ENCODE measurements at places on chromosomes 3 and 15.

GRCh38 chr15:71743861-71744382, 66.4 kb upstream of the NR2E3 start:
- DNase-seq, result peak; percentile 47

DNA sequence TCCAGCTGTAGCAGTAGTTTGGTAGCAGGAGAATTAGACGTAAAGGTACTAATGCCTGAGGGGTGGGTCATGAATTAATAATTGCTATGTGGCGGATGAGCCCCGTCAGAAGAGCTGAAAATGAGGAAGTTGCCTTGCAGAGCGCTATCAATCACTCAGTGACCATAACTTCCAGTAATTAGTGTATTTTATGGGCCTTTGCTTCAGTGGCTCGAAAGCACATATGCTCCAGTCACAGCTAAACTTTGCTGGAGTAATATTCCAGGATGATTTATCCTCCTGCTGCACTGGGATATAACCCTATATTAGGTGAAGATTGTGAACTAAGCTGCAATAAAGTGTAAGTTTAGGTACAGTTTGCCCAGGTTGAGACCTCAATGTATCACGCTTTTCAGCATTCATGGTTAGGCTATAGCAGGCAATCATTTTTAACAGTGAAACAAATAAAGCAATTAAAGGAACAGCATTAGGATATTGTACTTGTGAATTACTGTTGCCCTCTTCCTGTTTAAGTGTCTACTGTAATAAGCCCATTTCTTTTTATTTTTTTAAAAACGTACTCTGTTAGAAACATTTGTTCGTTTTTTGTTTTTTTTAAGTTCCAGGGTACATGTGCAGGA, 104.6 kb upstream of the SKOR1 start:
- DNase-seq, result no peak

DNA sequence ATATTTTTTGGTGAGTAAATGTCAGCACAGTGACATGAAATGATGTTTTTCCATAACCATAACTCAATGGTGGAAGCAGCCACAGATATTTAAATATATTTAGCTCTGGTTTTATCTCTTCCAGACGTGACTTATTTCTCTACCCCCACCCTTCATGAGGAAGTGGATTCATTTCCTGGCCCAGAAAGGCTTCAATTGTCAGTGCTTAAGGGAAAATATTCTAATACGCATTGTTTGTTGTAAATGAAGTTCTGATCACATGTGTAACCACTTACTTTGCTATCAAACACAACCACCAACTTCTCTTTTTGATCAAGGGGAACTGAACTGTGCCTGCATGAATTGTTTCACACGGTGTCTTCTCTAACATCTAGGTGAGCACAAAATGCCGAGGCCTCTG, 14.0 kb downstream of the CLDN16 start:
- DNase-seq, result no peak

DNA sequence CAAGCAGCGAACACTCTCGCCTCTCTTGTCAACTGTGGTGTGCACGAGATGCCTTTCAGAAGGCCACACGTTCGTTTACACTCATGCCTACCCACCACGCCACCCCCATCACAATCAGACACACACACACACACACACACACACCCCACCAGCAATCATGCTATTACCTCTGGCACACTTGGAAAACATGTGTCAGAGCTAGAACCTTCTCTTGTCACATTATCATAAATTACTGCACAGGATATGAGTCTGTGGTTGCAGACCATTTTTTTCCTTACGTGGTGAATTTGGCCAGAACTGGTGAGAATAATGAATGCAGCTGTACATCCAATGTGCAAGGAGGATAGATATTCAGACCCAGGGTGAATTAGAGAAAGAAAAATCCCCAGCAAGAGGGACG, 52.4 kb downstream of the TRIM69 start:
- peak; percentile 2 for DNase-seq

DNA sequence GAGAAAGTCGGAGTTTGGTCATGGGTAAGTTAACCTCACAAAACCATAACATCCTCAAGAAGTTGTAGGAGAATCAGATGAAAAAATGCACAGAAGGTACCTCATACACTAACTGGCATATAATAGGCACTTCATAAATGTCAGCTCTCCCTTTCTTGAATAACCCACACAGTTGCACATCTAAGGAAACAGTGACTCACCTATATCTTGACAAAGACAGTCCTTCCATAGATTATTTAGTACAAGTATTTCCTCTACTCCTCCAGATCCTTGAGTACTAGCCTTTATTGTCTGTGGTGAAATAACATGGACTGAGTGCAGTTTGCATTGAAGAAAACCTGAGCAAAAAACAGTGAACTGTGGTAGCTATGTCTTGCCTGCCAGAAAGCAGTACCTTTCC, 46.6 kb downstream of the MAGI1 start:
- DNase-seq, result no peak

DNA sequence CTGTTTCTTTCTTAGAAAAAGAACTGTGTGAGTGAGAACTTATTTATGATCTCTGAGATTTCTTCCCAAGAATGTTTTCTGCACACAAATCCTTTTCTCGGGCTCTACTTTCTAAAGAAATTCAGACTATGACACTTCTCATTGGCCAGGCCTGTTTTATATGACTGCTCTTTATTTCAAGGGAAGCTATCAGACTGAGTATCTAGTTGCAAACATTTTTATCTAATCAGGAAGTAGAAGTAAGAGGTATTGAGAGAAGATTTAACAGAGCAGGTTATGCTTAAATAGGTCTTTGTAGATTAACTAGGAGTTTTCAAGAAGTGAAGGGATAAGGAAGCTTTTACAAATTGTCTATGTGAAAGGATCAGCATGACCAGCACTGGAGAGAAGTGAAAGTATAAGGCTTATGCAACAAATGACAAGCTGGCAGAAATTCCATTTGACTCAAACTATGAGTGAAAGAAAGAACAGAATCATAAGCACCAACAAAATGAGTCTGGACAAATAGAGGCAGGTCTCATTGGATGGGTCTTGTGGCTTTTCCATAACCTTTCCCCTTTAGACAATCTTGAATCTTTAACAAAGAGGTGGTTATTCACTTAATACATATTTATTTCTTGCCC, 71.9 kb upstream of the CHL1 start:
- no peak for DNase-seq

DNA sequence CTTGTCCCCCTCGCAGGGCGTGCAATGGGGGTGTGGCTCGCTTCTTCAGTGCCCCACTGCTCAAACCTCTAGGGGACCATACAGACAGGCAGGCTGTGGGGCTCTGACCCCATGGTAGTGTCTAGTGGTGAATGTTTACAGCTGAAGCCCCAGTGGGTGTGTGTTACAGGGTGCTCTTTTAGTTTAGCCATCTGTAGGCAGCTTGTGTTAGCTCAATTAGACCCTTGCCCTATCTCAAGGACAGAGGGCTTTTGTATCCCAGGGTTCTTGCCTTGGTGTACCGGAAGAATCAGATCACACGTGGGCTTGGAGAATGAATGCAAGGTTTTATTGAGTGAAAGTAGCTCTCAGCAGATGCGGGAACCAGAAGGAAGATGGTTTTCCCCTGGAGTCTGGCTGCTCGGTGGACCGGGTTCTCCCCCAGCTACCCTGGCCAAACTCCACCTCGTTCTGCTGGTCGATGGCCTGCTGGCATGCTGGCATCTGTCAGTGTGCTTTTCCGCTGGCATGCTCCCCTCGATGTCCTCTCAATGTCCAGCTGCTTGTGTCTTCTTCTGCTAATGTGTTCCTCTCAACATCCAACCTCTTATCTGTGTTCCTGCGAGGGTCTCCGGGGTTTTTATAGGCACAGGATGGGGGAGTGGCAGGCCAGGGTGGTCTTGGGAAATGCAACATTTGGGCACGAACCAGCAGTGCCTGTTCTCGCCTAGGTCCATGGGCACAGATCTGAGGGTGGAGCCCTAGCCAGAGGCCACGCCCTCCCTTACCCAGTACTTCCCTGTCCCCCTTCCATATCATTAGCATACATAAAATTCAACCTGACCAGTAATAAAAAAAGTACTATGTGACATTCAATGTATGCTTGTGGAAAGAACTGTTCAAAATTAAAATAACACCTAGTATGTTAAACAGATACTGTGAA, 6.6 kb downstream of the SPCS1 start:
- no peak for DNase-seq

DNA sequence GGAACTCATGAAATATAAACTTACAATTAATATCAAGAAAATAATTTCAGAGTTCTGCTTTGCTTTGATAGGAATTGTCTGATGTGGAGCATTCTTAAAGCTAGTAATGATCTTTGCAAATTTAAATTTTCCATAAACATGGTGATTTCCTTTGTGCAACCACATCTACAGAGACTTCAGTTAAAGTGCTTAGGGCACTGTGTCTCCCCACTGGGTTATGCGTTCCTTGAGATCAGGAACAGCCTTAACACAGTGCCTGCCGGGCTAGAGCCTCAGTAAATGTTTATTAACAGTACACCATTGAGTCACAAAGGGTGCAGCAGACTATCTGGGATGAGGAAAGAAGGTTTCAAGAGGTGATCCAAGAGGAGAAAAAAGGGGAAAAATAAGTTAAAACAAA, 108.1 kb upstream of the CCNL1 start:
- DNase-seq, result no peak

GRCh38 chr3:105539897-105540296, 173.2 kb downstream of the ALCAM start:
- no peak for DNase-seq

DNA sequence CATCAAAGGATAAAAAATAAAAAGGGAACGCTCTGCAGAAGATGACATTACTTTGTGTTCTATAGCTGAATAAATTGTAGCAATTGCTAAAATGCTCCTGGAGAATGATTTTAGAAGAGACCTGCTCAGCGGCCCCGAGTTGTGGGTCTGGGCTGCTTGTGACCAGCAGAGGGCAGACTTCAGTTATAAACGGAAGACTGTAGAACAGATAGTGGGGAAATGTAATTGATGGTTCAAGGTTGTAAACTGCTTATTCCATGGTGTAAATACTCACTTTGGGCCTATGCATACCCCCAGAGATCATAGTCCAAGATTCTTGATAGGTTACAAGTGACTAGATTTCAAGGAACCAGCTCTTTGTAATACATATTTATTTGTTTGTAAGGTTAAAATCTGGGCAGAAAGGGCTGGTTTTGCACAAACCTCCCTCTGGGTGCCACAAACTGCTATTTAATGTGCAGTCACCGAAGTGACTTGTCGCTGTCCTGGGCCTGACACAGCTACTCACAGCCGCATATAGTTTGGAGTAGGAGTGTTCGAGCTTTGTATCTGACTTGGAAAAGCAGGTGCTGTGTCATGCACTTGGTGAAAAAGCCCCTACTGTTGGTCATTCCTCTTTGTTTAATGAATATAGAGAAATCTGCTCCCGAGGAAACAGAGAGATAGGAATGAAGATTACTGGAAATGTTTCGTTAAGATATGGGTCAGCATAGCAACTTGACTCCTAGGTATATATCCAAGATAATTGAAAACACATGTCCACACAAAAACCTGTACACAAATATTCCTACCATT, 34.7 kb upstream of the NDUFB4 start:
- DNase-seq, result peak; percentile 58

DNA sequence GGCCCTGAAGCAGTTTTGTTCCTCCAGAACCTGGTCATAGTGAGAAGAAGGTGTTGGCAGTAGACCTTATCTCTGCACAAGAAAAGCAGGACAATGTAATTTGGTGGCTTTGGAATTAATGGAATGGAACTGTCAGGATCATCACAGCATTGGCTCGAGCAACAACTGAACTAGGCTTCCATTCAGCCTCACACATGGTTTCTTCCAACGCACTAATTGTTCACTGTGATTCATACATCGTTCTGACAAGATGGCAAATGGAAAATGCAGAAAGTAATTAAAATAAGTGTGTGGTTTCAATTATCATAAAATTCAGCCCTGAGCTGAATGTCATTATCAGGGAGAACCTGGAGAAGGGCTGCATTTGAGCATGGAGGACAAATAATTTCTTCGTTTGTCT, 80.6 kb downstream of the MFSD1 start:
- DNase-seq, result no peak

- DNase-seq, result no peak
Measured at GRCh38 chr3:172034786-172035685, 4.3 kb upstream of the FNDC3B start.

DNA sequence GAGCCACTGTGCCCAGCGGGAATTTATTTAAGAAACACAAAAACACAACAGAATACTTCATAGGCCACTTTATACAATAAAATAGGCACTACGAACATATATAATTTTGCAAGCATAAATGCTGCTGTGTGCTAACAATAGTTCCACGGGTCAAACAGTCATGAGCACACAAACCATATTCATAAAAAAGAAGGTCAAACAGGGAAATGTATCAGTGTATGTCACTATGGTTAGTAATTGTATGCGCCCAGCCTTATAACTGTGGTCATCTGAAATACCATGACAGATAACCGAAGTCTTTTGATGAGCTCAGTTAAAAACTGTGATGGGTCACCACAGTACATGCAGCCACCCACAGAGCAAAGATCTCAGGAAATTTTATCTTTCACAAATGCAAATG, 38.1 kb upstream of the NR2C2 start:
- no peak for DNase-seq

DNA sequence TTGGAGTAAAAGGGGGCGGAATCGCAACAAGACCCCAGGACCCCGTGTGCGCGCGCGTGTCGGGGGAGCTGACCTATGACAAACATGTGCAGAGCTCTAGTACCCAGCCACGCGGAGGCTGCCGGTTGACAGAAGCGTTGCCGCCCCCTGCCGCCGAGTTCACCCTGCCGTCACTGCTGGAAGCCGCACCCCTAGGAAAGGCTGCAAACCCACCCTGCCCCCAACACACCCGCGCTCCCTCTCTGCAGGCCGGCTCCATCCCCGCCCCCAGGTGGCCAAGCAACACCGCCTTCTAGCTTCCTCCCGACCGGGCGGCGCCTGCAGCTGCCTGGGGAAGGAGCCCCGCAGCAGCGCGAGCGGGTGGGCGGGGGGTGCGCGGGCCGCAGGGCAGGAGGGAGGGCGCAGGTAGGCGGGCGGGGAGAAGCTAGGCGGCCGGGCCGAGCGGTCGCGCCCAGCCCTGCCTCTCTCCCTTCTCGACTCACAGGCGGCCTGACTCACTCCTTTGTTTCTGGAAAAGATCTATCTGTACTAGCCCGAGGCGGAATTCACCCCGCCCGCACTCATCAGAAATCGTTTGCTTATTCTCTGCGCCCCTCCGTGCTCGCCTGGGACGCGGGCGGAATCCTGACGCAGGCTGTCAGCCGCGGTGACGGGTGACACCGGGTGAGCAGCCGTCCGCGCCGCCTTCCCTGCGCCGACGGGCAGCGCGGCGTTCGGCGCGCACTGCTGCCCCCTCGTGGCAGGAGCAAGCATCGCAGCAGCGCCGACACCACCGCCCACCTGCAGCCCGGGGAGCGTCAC, 160.8 kb downstream of the GAP43 start:
- peak; percentile 68 for DNase-seq

GRCh38 chr15:92580521-92580920, 75.1 kb downstream of the FAM174B start:
- DNase-seq, result no peak

GRCh38 chr15:40054855-40055575, 16.0 kb upstream of the SRP14 start:
- no peak for DNase-seq
